Activated CD8-positive, alpha-beta memory T cell treated with anti-CD3 and anti-CD28 coated beads for 36 hours (primary cell): ENCODE measurements at places on chromosomes 5 and 9. TPM values are rescaled to one million over a fixed set of nuclear protein-coding genes. Genes with fewer than 3 reads are reported as not detected.

The BTNL9 gene
- total RNA-seq, result not detected

The STKLD1 gene
- total RNA-seq, result 0.65 TPM

The STC2 gene
- total RNA-seq, result 13.7 TPM

The CLINT1 gene
- total RNA-seq, result 74.8 TPM

The SPATA24 gene
- 2.9 TPM for total RNA-seq

The ITK gene
- total RNA-seq, result 152 TPM

The HSPB3 gene
- not detected for total RNA-seq

The GABRA6 gene
- total RNA-seq, result not detected

The CAMK4 gene
- total RNA-seq, result 51.8 TPM

The IFNB1 gene
- not detected for total RNA-seq

The LCN1 gene
- total RNA-seq, result not detected
